ENCODE measurements at places on chromosomes 12 and 14.

GRCh38 chr14:77372304-77372841 is 4.5 kb downstream of the TMED8 start:
- no peak for ATAC-seq

- no peak for ATAC-seq
These were observed 861.1 kb downstream of the GALC start for GRCh38 chr14:87131879-87132278.

DNA sequence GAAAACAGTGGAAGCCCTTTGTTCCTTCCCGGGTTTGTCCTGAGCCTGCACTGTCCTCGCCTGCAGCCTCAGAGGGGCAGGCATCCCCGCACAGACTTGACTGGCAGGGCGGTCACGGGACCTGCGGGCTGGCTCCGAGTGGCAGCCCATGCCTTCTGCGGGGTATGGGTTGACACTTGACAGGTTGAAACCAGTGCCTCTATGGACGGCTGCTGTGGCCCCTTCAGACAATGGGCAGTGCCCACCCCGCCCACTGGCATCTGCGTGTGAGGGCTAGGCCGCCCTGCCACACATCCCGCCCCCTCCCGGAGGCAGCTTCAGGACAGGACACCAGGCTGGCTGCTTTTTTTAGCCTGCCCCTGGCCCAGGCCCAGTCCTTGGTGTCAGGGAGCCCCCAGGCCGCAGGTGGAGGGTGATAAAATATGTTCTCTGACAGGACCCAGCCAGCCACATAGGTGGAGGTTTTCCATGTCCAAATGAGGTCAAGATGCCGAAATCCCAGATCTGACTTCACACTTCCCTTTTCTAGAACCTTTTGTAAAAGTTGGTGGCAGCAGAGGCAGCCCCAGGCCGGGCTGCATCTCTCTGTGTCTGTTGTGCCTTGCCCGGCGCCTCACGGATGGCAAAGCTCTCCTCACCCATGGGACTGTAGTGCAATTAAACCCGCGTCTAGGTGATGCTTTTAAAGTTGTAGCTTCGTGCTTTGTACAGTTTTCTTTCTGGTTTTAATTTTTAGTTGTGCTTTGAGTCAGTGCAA is 10.0 kb downstream of the ANKRD9 start:
- peak; percentile 3 for ATAC-seq

DNA sequence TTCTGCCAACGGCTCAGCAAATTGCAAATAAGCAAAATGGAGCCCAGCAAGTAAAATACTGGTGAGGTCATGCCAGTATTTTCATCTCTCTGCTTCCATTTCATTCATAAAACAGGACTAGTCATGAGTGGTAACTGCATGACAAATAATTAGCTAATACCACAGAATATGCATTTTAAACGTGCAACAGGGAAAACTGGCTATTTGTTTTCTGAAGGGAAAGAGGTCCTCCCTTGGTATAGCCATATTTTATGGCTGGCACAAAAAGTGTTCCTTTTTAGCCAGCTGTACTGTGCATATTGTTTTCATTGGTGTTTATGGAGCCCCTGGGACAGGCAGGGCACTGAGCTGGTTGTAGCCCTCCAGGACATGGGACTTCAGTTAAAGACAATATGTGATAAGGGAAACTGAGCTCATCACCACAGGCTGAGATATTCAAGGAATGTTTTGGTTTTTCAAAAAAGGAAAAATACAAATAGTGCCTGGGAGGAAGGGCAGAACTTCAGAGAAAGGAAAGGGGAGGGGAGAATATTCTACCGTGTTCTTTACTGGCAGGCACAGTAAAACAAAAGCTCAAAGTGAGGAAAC is 26.1 kb upstream of the FOXN3 start:
- ATAC-seq, result no peak

GRCh38 chr12:88580051-88580871 is at the start of gene KITLG:
Gene KITLG (minus strand): TSS chr12:88580471. CDS start chr12:88580278, 193 bp downstream.
- peak; percentile 95 for ATAC-seq

GRCh38 chr12:96258104-96258961 is 64.2 kb downstream of the ELK3 start:
- no peak for ATAC-seq

DNA sequence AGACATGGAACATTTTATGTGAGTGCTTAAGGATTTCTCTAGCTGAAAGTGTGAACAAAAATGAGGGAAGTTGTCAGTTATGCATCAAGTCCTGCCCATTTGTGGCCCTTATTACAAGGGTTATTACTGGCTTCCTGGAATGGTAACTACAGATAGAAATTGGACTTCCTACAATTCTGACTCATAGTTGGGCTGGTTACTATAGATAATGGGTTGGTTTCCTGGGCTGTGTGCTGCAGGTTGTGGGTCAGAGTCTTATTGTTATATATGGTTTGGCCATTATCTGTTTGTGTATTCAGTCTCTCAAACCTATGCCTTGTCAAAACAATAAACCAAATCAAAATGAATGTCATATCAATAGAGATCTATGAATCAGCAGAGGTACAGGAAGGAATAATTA is 313.7 kb downstream of the ADAMTS20 start:
- ATAC-seq, result no peak

GRCh38 chr12:13599176-13599575 is 382.2 kb downstream of the GRIN2B start:
- ATAC-seq, result no peak

- no peak for ATAC-seq
These were observed 305.5 kb downstream of the CEP128 start for GRCh38 chr14:80636071-80636470.

DNA sequence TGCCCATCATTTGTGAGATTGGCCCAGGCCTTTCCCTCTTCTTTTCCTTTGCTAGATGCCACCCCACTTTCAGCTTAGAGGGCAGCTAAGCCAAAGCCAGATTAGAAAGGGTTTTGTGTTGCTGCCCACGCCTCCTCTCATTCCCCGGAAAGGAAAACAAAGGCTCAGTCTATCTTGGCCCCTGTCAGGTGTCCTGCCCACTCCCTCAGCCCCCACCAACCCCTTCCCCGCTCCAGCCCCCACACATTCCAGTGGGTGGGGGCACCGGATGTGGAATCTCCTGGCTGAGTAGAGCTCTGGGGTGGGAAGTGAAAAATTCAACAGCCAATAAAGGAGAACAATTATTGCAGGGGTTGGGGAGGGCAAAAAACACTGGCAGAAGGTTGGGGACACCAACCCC is 2.2 kb downstream of the BLOC1S1 start:
- no peak for ATAC-seq

- no peak for ATAC-seq
These were observed 16.7 kb upstream of the GARIN2 start for GRCh38 chr14:67172520-67172919.

DNA sequence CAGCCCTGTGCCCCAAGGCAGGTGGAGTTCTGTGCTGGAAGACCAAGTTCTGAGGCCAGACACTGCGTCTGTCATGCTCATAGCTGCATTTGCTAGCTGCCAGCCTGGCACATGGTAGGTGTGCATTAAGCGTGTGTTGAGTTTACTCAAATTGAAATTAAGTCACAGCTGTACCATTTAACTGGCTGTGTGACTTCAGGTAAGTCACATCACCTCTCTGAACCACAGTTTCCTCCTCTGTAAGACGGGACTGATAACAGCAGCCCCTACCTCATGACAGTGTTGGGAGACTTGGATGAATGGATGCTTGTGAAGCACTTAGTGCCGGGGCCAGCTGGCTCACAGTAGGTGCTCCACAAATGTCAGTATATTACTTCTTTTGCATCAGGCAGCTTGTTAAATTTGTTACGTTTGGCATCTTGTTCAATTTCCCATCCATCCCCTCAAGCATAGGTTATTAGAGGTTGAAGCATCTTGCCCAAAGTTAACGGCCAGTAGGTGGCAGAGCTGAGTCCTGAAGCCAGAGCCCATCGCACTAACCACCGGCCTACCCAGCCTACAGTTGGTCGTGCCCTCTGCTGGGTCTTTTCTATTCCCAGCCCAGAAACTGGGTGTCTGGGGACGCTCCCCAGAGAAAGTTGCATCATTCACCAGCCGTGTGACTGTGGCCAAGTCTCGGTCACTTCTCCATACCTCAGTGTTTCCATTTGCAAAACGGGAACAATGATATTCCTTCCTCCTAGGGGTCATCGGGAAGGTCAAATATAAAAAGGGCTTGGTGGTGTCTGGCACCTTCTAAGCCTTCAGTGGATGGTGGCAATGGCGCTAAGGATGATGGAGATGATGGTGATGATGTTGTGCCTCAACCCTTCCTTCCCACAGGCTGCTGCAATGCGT is 4.5 kb downstream of the DAO start:
- peak; percentile 66 for ATAC-seq
